Uterus (tissue), 4 donors: ENCODE measurements at places on chromosomes 3 and 15.
A peak's percentile ranks its signal among the peaks of the same experiment; 100 is the strongest.

DNA sequence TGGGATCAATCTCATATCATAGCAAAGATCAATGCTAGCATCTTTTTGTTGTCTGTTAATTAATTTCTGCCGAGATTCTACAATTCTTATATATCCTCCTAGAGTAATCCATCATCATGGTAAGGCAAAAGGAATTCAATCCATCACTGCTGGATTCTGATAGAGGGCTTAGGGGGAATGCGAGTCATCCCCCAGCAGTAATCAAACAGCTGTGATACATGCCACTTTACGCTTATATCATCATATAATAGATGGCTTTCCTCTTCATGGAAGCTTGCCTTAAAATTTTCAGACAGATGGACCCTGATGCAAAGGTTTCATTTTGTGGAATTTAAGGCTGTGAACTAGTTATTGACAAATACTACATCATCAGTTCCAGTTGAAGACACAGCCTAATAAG lies 645.9 kb downstream of the CADM2 start:
- no peak for DNase-seq

DNA sequence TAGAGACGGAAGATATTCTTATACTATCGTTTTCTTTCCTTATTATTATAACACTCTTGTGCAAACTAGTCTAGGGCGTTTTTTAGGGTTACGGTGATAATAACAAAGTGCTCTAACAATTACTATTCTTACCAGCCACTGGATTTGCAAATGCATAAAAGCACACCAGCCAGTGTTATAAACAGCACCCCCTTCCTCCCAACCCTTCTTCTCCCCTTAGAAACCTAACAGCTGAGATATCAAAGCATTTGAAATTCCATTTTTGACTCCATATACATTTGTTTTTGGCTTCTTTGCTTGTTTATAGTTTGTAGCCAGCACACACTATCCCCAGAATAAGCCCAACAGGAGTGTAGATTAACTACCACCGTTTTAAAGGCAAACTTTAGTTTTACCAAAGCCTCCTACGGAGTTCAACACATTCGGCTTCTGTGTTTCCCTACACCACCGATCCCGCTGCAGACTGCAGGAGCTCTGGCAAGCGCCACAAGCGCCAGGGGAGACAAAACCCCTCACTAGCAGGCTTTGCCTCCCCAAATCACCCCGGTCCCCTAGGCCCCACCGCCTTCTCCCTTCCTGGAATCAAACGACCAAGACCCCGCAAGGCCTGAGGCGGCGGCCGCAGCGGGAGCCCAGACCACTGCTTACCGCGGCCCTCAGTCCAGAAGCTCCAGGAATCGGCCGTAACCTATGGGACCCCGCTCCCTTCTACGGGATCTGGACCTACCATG lies 461 bp downstream of the COPB2 start:
- DNase-seq: no peak

DNA sequence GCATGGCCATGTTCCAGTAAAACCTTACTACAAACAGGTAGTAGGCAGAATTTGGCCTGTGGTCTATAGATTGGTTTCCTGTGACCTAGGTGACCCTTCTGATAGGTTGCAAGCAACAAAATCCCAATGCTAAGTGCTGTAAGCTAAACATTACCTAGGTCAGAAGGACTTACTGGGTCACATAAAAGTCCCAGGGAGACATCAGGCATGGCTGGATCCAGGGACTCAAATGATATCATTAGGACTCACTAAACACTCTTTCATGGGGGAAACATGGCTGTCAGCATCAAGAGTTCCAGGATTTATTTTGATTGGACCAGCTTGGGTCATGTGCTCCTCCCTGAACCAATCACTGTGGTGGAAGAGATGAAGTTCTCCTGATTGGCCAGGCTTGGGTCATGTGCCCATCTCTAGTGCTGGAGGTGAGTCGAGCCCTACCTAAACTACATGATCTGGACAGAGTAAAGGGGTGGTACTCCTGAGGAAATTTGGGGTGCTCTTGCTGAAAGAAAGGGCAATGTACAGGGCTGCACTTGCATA lies 16.8 kb upstream of the SLC6A1 start:
- DNase-seq: no peak

DNA sequence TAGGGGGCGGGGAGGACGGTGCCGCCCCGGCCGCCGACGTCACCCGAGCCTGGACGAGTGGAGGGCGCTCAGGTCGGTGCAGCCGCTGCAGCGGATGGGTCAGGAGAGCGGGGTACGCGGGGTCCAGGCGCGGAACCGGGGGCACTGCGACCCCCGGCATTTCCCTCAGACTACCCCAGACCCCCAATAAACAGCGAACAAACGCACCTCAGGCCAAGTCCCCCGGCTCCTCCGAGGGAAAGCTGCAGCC lies 78.9 kb downstream of the IQSEC1 start:
- peak; percentile 61 for DNase-seq

- peak; percentile 89 for DNase-seq
Measured at GRCh38 chr15:67884514-67885174, 44.8 kb upstream of the RNU6-1 start.

- DNase-seq: no peak
Measured at GRCh38 chr3:187027531-187028278, 97.4 kb downstream of the ST6GAL1 start.

DNA sequence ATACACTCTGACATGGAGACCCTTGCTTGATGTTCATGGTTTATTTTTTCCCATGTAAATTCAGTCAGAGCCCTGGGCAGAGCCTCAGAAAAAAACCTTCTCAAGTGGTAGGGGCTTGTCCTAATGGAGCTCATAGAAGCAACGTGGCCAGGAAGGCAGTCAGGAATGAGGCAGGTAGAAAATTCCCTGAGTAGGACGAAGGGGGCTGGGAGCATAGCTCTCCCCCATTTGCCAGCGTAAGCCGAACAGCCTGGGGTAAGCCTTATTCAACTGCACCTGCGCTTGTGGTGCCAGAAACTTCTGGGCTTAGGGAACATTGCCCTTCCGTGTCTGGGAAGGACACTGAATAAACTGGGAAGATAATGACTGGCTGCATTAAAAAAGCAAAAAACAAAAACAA lies 238.5 kb upstream of the ROPN1 start:
- no peak for DNase-seq

- peak; percentile 20 for DNase-seq
Measured at GRCh38 chr3:72995337-72995736, 1.3 kb upstream of the PPP4R2 start.

GRCh38 chr3:158140396-158140795 lies 30.5 kb downstream of the RSRC1 start:
- no peak for DNase-seq

DNA sequence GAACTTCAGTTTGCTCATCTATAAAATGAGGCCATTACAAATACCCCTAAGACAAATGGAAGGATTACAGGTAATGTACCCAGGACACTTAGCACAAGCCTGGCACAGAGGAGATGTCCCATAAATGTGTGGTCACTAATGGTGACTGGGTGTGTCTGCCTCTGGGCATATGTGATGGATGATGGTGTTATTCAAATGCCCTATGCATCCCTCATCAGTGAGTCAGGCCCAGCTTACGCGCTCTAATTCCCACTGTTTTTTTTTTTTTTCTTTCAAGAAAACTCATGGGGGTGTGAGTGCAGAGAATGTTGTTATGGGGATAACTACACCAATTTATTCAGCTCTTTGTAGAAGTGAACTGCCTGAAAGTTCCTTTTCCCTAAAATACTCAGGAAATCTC lies 23.6 kb upstream of the KIF23 start:
- DNase-seq: no peak

- no peak for DNase-seq
Measured at GRCh38 chr3:150906461-150906860, 1.2 kb upstream of the MINDY4B start.

- DNase-seq: no peak
Measured at GRCh38 chr3:189967254-189967865, 153.3 kb downstream of the P3H2 start.

DNA sequence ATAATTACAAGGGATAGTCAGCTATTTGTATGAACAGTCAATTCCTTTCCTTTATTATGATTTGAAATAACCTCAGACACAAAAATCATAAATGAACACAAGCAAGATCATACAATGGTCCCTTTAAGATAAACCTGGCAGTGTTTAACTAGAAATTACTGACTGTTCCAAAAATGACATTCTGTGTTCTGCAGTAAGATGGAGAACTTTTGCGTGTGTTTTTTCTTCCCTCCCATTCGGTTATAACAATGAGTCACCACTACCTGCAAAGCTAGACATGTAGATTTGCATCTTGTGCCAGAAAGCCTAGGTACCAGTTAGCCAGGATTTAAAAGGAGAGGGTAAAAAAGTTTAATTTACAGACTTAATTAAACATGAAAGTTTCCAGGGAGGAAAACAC lies 248.2 kb upstream of the ADAMTS9 start:
- no peak for DNase-seq

DNA sequence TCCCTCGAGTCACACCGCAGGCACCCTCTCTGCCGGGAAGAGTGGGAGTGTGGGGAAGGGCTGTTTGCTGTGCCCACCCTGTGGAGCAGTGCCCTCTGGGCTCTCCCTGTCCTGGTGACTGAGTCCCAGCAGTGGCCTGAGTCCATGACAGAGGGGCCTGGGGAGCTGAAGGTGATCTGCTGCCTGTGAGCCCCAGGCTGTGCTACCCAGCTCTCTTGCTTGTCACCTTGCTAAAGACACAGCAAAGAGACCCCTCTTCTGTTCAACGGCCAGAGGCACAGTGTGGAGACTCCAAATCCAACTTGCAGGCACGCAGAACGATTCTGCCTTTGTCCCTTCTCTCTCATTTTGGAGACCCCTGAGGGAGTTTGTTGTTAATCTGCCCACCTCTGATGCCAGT lies 232.6 kb downstream of the OPA1 start:
- no peak for DNase-seq

GRCh38 chr15:55649058-55649423 lies 60.9 kb upstream of the PYGO1 start:
- no peak for DNase-seq

DNA sequence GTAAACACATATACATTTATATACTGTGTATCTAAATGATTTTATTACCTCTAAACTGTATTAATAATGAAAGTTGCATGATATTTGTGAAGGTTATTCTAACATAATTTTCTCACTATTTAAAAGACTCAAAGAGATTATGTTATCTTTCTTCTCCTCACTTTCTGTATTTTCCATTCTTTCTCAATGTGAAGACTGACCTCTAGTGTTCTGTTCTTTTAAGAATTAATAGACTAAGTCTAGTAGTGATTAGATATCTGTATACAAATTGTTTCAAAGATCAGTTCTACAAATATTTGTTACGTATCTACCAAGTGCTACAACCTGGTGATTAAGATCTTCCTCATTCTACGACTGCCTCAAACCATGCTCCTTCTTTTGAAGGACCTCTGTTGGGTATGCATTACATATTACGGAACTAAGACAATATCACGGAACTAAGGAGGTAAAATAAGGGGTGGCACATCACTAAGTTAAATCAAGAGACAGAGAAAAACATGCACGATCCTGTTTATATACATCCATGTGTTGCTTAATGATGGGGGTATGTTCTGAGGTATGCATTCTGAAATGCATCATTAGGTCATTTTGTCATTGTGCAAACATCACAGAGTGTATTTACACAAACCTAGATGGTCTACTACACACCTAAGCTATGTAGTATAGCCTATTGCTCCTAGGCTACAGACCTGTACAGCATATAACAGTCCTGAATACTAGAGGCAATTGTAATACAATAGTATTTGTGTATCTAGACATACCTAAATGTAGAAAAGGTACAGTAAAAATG lies 161.5 kb upstream of the KBTBD8 start:
- DNase-seq: no peak

- DNase-seq: no peak
Measured at GRCh38 chr3:123546133-123546755, 38.6 kb downstream of the HACD2 start.

- DNase-seq: peak; percentile 22
Measured at GRCh38 chr3:119891944-119892721, 110.2 kb downstream of the NR1I2 start.

- no peak for DNase-seq
Measured at GRCh38 chr3:136546720-136547119, 205.5 kb downstream of the STAG1 start.

DNA sequence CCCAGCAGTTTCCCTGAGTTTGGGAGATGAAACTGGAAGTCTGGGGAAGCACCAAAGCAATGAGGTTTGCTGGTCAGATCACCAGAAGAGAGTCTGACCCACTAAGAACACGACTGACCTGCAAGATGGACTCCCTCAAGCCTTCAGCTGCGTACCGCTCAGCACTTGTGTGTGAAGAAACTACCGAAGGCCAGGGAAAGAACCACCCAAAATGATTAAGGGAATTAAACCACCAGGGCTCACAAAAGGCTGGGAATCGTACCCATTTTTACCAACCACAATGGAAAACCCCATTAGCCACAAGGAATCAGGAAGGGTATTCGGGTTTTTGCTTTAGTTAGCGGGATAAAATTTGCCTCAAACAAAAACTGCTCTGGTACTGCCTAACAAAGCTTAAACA lies 21.6 kb downstream of the ATP13A3 start:
- DNase-seq: no peak

DNA sequence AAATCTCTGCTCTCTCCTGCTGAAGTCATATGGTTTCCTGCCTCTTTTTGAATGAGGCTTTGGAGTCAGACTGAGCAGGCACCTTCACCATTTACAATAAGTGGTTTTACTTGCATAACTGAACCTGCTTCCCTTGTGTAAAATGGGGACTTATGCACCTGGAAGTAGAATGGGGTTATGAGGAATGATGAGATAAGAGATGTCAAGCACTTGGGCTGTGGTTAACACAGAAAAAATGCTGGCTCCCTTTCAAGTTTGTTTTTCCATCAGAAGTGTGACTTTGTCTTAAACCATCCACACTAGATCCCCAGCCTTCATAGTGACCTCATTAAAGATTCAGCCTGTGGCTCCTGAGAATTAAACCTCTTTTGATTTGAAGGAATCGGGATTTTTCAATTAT lies 5.2 kb downstream of the EXOSC7 start:
- DNase-seq: no peak

GRCh38 chr3:13022348-13023234 lies 50.6 kb downstream of the IQSEC1 start:
- DNase-seq: peak; percentile 84

GRCh38 chr15:89381888-89382686 lies 47.5 kb upstream of the POLG start:
- DNase-seq: no peak

GRCh38 chr15:39511916-39512260 lies 69.0 kb upstream of the THBS1 start:
- DNase-seq: no peak

GRCh38 chr3:191912616-191913204 lies 451.7 kb downstream of the PYDC2 start:
- DNase-seq: no peak
